ENCODE measurements at places on chromosomes 11 and 22.
A peak's percentile ranks its signal among the peaks of the same experiment; 100 is the strongest.

- DNase-seq = no peak
Measured at GRCh38 chr22:17802822-17803221, 28.6 kb upstream of the BID start.

GRCh38 chr22:35525687-35526332 is 14.8 kb upstream of the RASD2 start:
- no peak for DNase-seq

DNA sequence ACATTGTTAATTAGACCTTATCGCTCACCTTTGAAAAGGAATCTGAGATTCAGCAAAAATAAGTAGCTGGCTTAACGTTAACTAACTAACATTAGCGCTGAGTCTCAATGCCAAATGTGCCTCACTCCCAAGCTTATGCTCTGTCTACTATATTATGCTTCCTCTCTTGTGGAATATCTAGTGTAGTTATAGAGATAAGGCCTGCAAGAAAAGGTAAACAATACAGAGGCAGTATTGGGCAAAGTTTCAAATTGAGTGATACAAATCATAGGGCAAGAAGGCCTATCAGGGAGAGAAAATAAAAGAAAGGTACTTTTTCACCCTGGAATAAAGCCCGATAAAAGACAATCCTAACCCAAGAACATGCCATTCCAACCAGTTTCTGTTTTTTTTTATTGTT is 61.6 kb upstream of the SLC17A6 start:
- no peak for DNase-seq

GRCh38 chr11:123457187-123457770 is 27.2 kb downstream of the GRAMD1B start:
- peak; percentile 52 for DNase-seq

DNA sequence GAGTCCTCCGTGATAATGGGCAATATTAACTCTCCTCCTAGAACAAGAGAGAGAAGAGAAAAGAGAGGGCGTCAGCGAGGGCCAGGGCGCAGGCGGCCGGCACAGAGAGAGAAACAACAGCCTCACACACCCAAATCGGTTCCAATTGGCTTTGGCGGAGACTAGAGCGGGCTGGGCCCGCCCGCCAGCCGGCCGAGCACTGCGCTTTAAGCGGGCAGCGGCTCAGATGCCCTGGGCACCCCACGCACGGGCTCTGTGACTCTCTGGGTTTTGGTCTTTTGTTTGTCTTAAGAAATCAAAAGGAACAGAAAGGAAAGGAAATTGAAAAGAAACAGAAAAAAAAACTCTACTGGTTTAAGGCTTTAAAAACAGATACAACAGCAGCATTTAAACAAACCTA is 17.0 kb downstream of the SLC22A12 start:
- no peak for DNase-seq

GRCh38 chr11:34034053-34034452 is 17.5 kb upstream of the CAPRIN1 start:
- DNase-seq = no peak

DNA sequence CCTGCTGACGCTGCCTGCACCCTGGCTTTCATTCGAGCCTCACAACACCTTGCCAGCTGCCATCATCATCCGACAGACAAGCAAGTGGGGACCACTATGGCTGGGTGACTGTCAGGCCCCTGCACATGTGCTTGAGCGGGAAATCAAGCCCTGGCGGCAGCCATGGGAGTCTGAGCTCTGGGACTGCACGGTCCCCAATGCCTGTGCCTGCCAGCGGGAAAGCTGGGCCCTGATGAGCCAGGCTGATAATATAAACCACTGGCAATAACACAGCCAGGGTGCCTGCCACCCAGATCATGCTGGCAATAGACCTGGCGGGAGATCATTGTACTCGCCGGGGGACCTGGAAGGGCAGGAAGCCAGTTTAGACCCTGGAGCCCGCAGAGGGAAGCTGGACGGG is 2.5 kb downstream of the FGF3 start:
- DNase-seq = no peak

DNA sequence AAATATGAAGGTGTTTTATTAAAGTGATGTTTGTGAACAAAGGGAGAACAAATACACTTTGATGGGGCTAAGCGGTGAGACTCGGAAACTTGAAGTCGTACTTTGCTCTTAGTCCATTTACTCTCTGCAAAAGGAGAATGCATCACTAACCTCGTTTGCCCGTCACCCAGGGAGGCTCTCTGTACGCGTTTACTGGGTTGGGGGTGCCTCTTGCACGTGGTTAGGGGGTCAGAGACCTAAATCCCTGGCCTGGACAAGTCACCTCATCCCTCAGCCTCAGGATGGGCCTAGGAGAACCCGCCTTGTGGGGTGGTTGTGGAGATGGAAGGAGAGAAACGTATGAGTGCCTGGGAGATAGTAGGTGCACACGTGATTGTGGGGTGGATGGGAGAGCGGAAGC is 803 bp upstream of the IFT27 start:
- no peak for DNase-seq

- DNase-seq = no peak
Measured at GRCh38 chr11:131987703-131988102, 617.3 kb downstream of the NTM start.

DNA sequence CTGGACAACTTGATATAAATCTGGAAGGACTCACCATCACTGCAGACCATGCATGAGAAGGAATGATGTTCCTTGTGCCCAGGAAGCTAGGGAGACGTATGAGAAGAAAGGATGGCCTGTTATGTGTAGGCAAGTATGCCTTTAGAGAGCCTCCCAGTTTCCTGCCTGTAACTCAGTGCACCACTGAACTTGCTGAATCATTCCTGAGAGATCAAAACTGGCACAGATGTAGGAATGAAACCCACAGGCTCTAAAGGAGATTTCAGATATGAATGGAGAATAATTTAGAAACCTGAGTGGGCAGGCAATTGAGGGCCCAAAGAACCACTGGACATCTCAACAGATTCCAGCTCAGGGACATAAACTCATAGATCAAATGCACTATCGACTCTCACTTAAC is 38.4 kb upstream of the PRSS23 start:
- no peak for DNase-seq

GRCh38 chr11:32334822-32335221 is 100.5 kb downstream of the WT1 start:
- DNase-seq = no peak

- DNase-seq = peak; percentile 76
Measured at GRCh38 chr22:37681556-37682049, 4.5 kb upstream of the NOL12 start.

- no peak for DNase-seq
Measured at GRCh38 chr22:27292542-27293299, 508.8 kb downstream of the MN1 start.

GRCh38 chr22:30453731-30454510 is 17.9 kb downstream of the SEC14L3 start:
- DNase-seq = no peak

- no peak for DNase-seq
Measured at GRCh38 chr11:44729063-44729462, 2.3 kb downstream of the TSPAN18 start.

DNA sequence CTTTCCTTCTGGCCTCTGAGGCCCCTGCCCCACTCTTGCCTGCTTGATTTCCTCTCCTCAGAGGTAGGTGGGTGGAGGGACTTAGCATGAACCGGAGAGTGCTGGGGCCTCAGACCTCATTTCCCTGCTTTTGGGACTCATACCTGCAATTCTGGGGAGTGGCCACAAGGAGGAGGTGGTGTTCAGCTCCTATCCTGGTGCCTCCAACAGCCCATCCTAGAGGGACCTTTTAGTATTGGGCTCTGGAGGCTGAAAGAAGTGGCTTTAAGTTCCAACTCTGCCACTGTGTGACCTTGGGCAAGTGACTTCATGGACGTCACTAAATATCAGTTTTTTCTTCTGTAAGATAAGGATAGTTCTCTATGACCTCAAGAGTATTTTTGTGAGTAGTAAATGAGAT is 98.6 kb downstream of the KIAA1671 start:
- no peak for DNase-seq

- DNase-seq = no peak
Measured at GRCh38 chr22:35839841-35840301, 122.2 kb downstream of the APOL5 start.

GRCh38 chr11:118247041-118247440 is 5.1 kb downstream of the MPZL3 start:
- no peak for DNase-seq

GRCh38 chr11:105915021-105915420 is 107.0 kb downstream of the MSANTD4 start:
- DNase-seq = no peak
